ENCODE measurements at places on chromosomes 5 and 9.
A peak's percentile ranks its signal among the peaks of the same experiment; 100 is the strongest.

DNA sequence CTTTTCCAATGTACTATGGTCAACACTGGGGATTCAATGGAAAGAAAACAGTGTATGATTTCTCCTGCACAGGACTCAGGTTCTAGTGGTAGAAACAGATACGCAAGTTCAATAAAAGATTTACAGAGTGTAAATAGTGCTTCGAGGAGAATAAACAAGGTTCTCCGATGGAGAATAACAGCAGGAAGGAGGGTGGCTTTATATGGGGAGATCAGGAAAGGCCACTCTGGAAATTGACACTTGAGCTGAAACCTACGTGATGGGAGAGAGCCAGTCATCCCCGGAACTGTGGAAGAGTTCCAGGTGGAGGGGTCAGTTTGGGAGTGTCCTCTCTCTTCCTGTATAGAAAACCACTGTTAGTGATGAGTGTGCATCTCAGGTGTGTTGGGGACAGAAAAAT is 65.9 kb downstream of the GARNL3 start:
- no peak for DNase-seq

DNA sequence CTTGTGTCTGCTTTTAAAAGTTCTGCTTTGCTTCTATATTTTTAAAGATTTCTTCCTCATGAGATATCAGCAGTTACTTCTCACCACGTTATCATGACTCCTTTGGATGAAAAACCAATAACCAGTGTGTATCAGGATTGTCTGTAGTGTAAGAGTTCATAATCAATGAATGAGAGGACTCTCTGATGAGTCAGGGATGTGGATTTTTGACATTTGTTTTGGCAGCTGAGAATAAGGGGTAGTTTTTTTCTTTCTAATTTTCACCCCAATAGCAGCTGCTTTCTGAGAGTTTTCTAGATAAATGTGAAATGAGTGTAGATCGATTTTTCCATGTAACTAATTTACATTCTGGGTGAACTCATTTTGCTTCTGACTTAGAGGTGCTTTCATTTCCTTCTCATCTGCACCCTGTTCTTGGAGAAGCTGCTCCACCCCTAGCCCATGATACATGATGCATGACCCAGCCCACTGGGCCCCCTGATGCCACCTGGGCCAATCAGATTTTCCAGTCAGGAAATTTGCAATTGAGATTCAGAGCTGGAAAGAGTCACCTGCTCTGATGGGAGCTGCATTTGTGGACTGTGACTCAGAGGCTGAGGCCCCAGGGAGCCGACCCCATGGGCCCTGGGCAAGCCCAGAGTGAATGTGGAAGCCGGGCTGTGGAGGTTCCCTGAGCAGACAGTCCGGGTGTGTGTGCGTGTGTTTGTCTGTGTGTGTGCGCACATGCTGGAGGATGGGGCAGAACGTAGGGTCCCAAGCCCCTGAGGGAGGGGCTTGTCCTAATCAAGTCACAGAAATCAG is 159.3 kb downstream of the RGS3 start:
- DNase-seq = peak; percentile 18

DNA sequence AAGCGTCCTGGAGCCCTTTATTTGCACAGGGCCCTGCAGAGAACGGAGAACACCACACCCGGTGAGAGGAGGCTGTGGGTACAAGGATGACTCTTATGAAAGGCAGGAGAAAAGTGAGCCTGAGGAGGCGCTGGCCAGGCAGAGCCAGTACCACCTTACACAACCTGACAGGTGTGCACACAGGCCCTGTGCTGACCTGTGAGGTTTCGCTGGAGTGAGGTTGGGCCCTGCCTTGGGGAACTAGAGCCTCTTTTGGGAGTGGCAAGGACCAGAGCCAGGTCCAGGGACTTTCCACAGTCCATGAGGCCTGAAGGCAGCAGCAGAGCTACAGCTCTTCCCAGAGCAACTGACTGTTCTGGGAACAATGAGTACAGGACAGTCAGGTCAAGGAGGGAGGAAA is 3.1 kb downstream of the SRD5A1 start:
- DNase-seq = no peak

DNA sequence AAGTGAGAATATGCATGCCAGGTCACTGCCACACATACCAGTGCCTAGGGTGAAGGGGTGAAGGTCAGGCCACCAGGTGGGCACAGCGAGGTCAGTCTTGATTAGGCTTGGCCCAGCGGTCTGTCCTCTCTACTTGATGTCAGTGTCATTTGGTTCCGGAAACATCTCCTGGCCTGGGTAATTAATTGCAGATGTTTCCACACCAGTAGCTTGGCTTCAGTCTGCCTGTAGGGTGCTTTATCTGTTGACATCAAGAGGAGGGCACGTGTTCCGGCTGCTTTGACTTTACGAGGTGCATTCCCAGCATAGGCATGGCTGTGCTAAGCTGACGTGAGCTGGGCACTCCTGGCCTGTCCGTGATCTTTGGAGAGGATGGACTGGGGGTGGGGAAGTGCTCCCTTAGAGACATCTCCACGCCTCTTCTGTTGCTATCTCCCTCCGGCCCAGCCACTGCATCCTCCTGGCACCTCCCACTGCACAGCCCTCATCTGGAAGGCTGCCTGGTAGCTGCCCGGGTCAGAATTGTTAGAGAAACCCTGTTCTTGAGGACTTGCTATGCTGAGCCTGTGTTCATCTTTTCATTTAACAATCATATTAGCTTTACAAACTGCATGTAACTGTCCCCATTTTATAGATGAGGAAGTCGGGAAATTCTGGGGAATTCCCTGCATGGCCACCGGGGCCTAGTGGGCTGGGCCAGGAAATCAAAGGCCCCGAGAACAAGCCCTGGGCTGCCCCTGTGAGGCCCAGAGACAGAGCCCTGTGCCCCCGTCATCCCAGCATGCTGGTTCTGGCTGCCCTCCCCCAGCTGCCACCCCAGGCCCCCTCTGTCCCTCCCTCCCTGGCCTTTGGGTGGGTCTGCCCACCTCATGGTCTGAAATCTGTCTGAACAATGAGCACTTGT is 29.1 kb downstream of the JADE2 start:
- DNase-seq = peak; percentile 36

- no peak for DNase-seq
Measured at GRCh38 chr9:26325444-26325829, 567.2 kb downstream of the CAAP1 start.

DNA sequence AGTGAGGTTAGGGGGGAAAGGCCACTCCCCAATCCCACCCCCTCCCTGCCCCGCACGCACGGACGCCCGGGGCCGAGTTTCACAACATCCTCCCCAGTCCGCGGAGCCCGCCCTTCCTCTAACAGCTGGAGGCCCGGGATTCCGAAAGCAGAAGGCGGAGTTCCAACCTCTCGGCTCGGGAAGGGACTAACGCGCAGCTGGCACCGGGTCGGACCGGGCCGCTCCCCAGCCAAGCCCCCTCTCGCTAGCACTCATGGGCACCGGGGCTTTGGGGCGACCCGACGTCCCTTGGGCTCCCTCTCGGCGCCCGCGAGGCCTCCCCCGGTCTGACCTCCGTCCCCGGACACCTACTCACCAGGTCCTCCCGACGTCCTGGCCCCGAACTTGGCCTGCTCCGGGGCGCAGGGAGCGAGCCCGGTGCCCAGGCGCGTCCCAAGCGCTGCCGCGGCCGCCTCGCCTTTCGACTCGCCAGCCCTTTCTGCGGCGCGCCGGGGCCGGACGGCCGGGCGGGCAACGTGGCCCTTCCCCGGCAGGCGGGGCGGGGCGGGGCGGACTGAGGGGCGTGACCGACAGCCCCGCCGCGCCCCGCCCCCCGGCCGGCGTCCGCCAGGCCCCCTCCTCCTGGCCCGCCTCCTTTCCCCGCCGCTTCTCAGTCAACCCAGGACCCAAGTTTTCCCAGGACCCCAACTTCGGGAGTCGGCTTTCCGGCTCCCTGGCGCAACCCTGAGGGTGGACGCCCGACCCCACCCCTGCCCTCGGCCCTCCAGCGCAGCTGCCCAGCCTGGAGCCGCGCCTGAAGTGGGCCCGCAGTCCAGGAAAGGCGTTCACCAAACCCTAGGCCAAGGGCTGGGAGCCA is at the start of gene MGAT1:
Gene MGAT1, minus strand, starts transcription at position 482 of the 856 bp plus-strand sequence. CDS start 9,835 bp downstream, outside the sequence.
- peak; percentile 76 for DNase-seq

DNA sequence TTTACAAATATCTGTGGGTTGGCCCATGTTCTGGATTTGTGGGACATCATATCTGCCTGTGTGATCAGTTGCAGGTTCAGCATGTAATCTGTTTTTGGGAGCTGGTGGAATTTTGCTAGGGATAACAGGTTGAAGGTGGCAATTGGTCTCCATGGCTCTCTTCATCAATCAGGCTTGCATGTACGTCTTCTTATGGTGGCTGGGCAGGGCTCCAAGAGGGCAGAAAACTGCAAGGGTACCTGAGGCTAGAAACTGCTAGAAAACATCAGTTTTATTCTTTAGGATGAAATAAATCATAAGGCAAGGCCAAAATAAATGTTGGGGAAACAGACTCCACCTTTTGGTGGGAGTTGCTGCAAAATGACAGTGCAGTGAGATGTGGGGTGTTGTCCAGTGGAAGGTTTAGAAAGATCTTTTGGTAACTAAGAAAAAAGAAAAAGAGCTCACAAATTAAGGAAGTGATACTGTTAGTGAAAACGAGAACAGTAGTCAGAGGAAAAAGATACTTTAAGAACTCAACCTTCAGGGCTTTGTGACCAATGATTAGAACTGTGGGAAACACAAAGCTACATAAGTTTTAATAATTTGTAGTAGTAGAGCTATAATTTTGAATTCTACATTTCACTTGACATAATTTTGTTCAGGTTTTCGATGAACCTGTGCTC is 300.7 kb upstream of the IZUMO3 start:
- DNase-seq = no peak
